ENCODE measurements at places on chromosomes 16 and 17.

- DNase-seq = no peak
Observed at GRCh38 chr16:51538707-51539498, 387.8 kb upstream of the SALL1 start.

- DNase-seq = no peak
Observed at GRCh38 chr16:10787304-10787703, 31.3 kb downstream of the TVP23A start.

DNA sequence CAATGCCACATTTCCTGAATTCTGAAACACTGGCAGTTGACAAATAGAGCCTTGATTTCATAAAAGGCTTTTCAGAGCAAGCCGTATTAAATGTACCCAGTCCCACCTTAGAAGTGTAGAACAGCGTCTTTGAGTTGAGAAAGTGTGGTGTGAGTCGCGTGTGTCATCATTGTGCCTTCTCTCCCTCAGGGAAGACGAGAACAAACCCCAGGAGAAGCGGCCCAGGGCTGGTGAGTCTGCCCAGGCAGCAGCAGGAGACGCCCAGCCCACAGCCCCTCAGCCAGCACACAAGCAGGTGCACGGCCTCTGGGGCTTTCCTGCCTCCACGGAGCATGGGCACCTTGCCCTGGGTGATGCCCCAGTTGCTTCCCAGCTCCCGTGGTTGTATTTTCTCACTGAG is 34.0 kb downstream of the CIBAR2 start:
- DNase-seq = no peak

GRCh38 chr17:17682737-17683680 is 1.8 kb downstream of the RAI1 start:
- no peak for DNase-seq

Measured in NCI-H460 (cell line).